ENCODE measurements at places on chromosomes 7 and 10.

GRCh38 chr7:57868771-57869483, 418.9 kb downstream of the ZNF716 start:
- DNase-seq: no peak

- no peak for DNase-seq
Measured at GRCh38 chr10:9331583-9332008, 1277.1 kb downstream of the GATA3 start.

GRCh38 chr7:27212497-27213432, 12.9 kb upstream of the HOXA13 start:
- no peak for DNase-seq

- peak; percentile 59 for DNase-seq
Measured at GRCh38 chr10:103584216-103585010, 90.9 kb downstream of the NEURL1 start.

DNA sequence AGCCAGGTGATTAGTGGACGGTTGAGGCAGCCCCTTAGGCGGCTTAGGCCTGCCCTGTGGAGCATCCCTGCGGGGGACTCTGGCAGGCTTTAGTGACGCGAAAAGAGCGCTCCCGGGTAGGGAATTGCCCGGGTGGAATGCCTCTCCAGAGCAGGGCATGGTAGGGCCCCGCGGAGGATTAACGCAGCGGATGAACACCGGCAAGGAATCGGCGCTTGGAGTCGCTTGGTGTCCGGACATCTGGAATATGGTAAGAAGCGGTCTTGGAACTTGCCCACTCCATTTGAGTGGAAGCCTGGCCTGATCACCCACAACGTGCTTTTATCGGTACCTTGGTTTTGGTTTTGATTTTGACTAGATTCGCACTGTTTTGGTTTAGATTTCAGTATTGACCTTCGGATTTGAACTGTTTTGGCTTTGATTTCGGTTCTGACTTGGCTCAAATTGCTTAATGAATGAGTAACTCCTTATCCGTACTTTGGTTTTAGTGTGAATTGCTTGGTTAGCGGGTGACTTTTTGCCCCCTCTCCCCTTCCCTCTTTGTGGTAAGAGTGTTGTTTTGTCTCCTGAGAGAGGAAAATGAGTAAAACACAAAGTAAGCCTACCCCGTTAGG, 24.2 kb upstream of the CHST3 start:
- no peak for DNase-seq

DNA sequence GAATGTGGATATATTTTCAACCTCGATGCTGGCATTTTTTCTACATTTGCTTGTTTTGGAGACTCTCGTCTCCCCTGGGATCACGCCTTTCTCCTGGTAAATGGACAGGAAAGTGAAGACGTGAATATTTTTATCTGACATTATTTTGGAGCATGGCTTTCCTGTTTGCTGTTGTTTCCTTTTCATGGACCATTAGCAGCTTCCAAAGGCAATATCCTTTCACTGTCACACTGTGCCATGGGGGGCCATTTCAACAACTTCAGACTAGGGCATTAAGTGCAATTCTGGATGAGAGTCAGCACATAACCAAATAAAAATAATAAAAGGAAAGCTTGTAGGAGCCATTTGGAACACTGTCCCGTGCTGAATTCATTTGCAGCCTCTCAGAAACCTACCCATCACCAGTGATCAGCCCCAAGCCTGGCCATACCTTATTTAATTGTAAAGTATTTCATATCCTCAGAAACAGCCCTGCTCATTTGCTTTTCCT, 75.9 kb upstream of the NEUROD6 start:
- no peak for DNase-seq

- no peak for DNase-seq
Measured at GRCh38 chr10:30784897-30785605, 155.5 kb upstream of the LYZL2 start.

GRCh38 chr7:154927624-154928125, 75.2 kb downstream of the PAXIP1 start:
- peak; percentile 67 for DNase-seq

- no peak for DNase-seq
Measured at GRCh38 chr7:37480041-37481031, 31.7 kb upstream of the ELMO1 start.

DNA sequence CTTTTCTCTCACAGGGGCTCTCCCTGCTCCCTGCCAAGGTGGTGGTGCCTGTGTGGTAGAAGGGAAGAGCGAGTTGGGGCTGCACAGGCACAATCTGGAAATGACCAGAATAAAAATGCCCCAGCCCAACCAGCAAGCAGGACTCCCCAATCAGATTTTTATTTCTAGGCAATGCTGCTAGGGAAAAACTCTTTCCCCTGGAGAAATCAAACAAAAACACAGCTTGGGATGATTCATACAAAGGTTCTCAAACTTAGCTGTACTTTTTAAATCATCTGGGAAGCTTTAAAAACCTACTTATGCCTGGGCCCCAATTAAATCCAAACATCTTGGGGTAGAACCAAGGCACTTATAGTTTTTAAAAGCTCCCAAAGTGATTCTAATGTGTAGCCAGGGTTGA, 243.2 kb downstream of the HTR7 start:
- DNase-seq: no peak

DNA sequence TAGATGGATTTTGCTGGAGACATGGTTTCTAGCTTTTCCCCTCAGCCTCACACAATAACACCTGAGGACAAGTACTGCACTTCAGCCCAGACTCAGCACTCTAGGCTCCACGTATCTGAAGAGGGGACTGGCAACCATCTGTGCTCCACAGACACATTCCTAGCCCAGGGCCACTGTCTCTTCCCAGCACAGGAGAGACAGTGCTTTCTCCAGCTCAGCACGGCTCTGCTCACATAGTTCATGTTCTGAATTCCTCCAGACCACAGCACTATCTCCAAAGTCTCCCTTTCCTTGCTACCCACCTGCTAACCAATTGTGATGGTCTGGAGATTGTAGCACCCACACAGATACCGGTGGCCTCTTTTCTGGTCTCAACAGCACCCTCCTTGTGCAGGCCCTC, 114.5 kb downstream of the HTR7 start:
- DNase-seq: no peak

DNA sequence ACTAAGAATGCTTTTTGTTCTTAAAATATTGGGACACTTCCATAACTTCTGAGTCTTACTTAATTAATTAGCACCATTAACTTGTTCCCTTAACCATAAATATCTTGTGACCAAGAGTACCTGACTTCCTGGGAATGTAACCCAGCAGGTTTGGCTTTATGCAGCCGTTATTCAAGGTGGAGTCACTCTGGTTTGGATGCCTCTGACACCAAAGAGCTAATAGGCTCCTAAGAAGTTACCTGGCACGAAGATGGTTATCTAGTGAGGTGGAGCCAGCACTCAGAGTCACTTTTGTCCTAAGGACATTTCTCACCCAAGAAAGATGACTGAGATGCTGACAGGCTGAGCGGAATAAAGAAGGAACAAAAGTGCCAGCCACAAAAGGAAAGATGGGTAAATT, 172.3 kb downstream of the C1GALT1 start:
- no peak for DNase-seq
